ENCODE measurements at places on chromosomes 6 and 20.

GRCh38 chr6:78623554-78623953 is 243.8 kb upstream of the IRAK1BP1 start:
- no peak for DNase-seq

DNA sequence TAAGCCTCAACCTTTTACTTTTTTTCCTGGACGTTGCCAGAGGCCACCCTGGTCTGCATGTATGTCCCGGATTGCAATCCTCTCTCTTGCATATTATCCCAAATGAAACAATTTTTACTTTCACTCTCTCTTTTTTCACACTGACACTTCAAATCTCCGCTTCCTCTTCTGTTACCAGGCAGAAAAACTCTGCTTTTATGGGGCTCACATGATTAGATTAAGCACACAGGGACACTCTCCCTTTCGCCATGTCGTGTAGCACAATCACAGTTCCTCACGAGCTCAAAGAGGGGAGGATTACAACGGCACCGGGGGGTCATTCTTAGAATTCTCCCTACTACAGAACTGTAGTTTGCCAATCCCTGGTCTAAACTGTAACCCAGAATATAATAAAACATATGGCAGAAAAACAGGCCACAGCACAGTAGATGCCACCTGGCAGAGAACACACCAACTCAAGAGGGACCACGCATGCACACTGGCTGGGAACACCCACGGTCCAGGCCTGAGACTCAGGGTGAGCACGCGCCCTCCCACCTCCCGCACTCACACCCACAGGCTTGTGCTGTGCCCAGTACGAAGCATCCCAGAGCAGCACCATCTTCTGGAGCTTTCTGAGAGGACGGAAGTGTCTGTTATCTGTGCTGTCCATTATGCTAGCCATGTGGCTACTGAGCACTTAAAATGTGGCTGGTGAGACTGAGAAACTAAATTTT is 288.7 kb downstream of the KIF16B start:
- no peak for DNase-seq

DNA sequence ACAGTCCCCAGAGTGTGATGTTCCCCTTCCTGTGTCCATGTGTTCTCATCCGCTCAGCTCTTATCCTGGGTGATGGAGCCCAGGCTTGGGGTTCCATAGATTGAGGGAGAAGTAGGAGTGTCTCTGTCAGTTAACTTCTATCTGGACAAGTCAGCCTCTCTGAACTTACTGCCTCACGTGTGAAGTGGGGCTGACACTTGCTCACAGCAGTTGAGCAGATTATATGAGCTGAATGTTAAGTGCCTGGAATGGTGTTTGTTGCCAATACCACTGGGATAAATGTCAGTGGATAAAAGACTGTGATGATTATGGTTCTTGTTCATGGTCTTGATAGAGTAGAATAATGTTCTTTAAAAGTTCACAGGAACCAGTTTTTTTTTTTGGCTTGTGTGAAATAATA is 17.1 kb upstream of the EFCAB8 start:
- DNase-seq: no peak

DNA sequence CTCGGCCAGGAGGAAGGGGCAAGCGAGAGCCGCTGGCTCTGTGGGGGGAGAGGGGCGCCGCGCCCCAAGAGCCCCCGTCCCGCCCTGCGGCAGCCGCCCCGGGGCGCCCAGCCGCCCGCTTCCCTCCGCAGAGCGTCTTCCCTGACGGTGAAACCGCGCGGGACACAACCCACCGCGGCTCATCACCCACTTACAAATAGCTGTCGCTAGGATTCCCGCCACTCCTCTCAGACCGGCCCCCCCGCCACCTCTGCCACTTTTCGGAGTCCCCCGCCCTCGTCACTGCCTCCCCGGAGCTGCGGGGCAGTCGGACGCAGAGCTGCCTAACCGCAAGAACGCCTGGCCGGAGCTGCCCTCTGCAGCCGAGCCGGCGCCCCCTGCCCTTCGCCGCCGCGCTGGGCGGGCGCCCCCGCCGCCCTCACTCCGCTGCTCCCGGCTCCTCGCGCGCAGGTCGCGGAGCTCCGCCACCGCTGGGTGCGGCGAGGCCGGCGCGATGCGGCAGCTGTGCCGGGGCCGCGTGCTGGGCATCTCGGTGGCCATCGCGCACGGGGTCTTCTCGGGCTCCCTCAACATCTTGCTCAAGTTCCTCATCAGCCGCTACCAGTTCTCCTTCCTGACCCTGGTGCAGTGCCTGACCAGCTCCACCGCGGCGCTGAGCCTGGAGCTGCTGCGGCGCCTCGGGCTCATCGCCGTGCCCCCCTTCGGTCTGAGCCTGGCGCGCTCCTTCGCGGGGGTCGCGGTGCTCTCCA is at the start of gene SLC35D3:
TSS of gene SLC35D3 (plus strand) at position 366 of the 749 bp plus-strand sequence. CDS start at position 494, 128 bp downstream.
- peak; percentile 51 for DNase-seq

GRCh38 chr20:46160661-46161060 is 42.5 kb downstream of the CD40 start:
- DNase-seq: no peak

DNA sequence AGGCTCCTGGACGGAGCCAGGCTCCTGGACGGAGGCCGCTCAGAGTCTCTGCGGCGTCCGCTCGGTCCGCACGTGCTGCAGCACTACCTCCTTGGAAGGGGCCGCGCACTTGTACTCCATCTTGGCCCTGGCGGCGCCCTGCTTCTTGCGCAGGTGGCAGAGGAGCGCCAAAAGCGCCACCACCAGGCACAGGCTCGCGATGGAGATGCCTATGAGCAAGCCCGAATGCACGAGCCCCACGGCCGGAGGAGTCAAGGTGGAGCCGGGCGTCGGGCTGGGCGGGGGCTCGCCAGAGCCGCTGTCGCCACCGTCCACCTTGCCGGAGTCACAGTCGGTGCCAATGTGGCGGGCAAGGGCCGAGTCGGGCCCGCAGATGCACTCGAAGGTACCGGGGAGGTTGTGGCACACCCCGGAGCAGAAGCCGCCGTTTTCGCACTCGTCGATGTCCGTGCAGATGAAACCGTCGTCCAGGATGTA is 1.7 kb downstream of the THBD start:
- no peak for DNase-seq

GRCh38 chr20:61120595-61121515 is 131.2 kb upstream of the CDH4 start:
- DNase-seq: peak; percentile 48

DNA sequence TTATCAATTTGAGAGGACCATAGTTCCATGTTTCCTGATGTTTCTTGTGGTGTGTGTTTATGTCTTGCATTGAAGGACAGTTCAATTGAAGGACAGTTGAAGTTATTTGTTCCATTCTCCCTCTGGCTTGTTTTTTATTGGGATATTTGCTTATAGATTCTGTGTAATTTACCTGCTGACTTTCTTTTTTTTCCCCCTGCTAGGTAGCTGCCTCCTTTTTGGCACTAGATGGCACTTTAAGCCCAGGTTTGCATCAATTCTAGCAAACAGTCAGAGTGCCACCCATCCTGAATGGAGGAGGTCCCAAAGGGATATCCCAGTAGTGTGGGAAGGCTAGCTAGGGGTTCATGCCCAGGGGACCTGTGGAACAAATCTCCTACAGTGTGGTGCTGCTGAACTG is 78.1 kb downstream of the CFAP61 start:
- DNase-seq: no peak

DNA sequence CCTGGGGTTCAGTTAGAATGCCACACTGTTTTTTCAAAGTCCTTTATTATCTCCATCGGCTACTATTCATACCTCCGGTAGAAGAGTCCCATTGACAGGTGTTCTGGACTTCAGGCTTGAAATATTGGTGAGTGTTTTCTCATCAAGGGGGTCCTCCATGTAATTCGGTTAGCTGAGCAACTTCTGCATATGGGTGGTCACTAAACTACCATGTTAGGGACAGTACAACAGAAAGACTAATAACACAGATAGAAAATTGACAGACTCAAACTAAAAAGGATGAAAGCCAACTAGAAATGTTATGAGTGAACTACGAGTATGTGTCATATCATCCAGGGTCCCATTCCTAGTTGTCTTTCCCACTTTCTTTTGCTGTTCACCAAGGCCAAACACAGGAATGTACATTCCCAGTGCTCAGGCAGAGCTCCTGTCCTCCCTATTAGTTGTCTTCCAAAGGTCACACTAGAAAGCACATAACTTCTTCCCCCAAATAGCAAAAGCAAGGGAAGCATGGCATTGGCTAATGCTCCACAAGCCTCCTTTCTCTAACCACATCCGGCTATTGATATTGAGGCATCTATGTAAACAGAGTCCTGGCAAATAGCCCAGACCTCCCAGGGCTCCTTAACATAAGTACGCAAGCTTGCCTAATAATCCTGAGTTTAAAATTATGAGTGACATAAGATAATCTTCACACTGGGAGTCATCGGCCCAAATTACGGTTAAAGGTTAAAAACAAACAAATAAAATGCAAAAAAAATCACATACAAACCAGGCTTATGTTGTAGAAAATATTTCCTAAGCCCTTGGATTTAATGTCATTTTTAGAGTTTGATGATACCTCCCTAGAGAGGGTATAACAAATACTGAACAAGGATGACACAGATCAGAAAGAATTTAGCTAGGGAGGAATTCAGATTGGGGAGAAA is 13.2 kb downstream of the CCN2 start:
- DNase-seq: peak; percentile 82

- DNase-seq: peak; percentile 94
These were observed 136.3 kb downstream of the MRPL14 start for GRCh38 chr6:43990627-43991619.

- no peak for DNase-seq
These were observed at the start of gene PTK6 for GRCh38 chr20:63536997-63537524. Gene PTK6 (minus strand): TSS chr20:63537376. CDS start chr20:63537314, 62 bp downstream.

DNA sequence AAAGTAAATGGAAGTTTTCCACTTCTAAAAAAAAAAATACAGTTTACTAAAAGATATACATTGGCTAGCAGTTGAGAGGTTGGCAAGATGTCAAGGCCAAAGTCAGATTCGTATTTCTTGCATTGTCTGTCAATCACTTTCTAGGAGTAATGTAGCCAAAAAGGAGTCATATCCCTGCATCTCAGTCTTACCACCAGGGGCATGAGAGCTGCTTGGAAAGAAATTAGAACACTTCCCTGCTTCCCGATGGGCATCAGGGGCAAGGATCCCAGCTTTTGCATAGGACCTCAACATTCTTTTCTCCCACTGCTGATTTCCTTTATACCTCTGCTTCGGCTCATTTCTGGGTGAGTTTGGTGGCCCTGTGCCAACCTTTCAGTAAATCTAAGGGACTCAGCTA is 581.0 kb upstream of the MAP3K7 start:
- peak; percentile 26 for DNase-seq

GRCh38 chr20:11734431-11734830 is 183.3 kb upstream of the BTBD3 start:
- no peak for DNase-seq

DNA sequence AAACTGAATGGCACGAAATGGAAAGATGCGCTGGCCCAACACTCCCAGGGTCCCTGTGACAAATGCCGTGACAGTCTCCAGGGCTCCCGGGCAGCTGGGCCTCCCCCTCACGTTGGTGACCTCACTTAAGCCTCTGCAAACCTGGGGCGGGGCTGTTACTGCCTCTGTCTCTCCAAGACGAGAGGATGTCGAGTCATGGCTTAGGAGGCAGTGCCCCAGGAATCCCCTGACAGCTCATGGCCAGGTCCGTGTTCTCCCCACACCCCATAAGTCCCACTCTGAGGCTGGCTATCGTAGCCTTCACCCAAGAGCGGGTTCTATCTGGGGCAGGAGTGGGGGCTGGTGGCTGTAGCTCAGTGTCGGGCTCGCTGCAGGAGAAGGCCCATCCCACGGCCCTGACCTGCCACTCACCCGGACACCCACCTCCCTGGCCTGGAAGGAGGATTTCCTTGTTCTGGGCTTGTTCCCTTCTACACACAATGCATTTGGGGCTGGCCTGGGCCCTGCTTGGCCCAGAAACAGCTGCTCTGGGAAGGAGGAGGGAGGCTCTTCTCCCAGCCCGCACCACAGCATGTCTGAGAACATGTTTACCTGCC is 5.6 kb upstream of the RPS21 start:
- no peak for DNase-seq

DNA sequence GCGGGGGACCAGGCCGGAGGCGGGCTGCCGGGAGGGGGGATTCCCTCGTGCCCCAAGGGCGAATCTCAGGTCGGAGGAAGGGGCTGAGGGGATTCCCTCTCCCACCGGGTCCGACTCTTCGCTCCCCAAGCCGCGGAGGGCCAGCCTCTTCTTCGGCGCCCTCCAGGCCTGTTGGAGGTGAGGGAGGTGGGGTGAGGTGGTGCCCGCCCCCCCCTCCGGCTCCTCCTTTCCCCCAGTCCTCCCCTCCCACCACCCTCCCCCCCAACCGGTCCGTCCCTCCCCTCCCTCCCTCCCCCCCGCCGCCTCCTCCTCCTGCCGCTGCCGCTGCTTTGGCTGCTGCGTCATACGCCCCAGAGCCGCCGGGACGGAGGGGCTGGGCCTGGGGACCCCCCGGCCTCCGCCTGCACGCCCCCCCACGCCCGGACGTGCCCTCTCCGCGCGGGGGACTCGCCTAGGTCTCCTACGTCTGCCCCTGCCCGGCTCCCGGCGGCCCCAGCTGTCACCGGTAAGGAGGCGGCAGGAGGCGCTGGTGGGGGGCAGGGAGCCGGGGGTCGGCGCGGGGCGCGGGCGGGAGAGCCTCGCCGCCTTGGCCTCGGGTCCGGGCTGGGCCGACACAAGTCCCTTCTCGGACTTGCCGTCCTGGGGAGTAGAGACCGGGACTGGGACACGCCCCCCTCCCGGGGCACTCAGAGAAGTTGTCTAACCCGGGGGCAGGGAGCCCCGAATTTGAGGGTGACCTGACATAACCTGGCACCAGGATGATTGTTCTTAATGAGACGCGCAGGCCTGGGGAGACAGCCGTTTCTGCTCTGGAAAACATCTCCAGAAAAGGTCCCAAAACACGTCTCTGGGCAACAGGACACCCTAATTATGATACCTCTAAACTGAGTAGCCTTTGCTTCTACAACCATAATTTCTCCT is at the start of gene PHF1:
TSS of gene PHF1 (plus strand) at position 304 of the 921 bp plus-strand sequence. CDS start 1,250 bp downstream, outside the sequence.
- no peak for DNase-seq
